NCI-H1694 treated with DMSO at 0.1 percent for 48 hours (cell line): ENCODE measurements at places on chromosomes 3 and 15.

- no peak for DNase-seq
Measured at GRCh38 chr15:95816591-95816990, 513.9 kb upstream of the NR2F2 start.

GRCh38 chr3:58792921-58793451 lies 126.4 kb upstream of the FAM3D start:
- DNase-seq, result no peak

DNA sequence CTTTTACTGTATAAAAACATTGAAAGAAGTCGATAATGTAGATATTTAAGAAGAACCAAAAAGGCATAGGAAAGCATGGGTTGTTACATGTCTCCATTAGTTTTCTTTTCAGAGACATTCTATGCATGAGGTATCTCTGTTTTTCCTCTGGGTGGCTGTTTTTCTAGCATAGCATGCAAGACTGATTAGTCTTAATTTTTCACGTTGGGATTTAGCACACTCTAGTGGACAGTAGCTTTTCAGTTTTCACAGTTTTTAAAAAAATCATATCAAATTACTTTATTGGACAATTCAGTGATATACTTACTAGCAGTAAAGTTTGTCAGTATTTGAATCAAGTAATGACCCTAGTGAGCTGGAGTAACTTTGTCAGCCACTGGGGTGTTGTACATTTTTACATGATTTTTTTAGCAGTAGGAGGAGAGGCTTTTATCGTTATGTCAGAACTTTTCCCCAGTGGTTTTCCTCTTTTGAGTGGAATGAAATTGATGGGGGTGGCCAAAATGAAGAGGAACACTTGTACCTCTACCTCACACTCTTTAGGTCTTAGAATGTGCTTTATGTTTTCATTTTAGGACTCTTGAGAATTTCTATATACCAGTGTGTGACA lies 57.2 kb downstream of the SEC22A start:
- DNase-seq, result peak; percentile 86

DNA sequence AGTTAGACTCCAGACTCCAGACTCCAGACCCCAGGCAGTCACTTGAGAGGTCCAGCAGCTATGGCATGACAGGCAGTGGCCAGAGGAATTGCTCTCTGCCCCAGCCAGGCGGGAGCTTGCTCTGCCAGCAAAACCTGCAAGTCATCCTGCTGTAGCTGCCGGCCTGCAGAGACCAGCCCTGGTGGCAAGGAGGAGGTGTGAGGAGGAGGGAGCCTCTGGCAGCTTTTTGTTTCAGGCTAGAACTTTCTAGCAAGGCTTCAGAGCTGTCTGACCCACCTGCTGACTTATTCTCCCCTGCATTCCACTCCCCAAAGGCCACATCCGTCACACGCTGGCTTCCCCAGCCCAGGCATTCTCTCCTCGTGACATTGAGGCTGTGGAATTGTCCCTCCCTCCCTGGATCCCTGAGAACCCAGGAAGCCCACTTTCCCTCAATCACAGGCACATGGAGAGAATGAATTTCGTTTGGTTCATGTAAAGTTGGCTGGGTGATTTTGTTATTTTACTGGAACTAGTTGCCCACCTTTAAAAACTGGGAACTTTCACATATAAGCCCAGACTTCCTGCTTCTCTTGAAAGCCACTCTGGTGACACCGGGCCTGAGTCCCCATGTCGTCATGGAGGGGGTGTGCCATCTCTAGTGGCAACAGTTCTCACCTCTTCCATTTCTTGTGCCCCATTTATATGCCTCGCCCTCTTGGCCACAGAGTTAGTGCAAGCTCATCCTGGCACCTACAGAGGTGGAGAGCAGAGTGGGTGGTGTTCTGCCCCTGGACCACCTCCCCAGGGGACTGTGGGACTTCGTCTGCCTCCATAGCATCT lies 82.7 kb downstream of the ABHD5 start:
- DNase-seq, result no peak

DNA sequence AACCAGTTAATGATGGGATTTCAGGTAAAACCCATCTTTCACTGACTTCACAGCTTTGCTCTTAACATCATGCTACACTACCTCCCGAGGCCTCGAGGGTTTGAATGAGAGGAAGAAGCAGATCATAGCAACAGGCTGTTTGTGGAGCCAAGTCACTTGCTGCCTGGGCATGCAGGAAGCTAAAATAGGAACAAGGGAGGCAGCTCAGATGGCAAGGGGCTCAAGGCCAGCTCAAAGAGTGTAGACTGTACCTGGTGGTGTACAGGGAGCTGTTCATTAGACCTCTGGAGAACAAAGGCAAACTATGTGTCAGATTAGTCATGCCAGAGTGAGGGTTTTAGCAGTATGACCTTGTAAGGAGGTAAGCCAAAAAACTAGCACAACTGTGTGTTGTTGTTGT lies 28.8 kb downstream of the ARRDC4 start:
- no peak for DNase-seq

DNA sequence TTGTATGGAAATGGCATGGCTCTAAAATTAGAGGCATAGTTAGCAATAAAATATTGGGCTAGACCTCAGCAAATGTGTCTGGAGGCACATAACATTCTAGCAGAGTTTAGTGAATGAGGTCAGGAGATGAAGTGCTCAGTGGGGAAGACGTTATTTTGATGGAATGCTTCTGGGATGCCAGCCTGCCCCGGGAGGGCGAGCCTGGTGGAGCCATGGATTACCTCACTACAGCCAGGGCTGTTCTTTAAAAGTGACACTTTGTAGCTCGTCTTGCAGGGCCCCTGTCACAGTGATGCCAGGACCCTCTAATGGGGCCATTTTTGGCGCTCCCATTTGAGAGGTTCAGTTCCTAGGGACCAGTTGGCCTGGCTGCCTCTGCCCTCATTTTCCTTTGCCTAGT lies 48.5 kb downstream of the PXYLP1 start:
- DNase-seq, result no peak

DNA sequence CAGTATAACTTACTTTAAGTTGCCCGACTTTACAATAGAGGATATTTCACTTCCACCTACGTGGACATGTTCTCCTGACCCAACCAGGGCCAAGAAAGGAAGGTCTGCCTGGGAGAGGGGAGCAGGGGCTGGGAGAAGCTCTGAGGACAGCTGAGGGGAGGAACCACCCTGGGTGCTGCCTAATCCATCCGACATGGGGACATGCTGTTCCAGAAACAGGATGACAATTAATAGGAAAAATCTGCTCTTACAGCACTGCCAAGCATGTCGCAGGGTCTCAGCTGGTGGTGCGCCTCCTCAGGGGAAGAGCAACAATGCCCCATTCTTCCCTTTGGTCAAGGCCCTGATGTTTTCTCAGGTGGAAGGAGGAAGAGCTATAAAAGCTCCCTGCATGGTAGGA lies 132.3 kb downstream of the NTRK3 start:
- DNase-seq, result no peak

GRCh38 chr15:75677465-75678323 lies 30.0 kb downstream of the SNX33 start:
- no peak for DNase-seq

GRCh38 chr3:160697637-160698380 lies 20.8 kb downstream of the ARL14 start:
- DNase-seq, result no peak

DNA sequence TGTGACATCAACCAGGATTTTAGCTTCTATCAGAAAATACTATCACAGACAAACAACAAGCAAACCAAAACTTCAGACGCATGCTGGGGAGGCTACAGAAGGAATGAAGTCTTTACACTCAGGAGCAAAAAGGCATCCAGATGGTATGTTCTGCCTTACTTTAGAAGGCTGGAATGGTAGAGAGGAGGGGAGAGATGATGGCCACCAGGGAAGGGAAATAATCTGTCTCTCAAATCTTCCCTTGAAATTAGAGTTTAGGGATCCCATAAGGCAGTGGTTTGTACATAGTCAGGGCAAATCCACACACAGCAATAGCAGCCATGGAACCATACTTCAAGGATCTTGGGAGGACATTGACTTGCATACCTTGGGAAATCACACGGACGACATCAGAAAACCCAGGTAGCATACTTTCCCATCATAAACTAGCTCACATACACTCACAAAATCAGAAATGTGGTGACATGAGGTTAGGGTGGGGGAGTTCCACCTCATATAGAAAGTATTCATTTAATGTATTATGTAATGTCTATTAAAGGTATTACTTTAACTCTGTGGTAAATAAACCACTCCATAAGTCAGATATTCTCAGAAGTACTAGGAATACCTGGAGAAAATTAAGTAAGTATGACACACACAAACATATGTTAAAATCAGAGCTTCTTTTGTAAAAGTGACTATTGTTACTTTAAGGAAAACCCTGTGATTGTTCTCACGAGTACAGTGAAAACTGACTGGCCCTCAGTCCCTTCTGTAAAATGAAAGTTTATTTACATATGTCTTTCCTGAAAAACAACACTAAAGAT lies 9.4 kb downstream of the BTLA start:
- no peak for DNase-seq

GRCh38 chr15:75425966-75426500 lies 25.5 kb downstream of the SIN3A start:
- no peak for DNase-seq

GRCh38 chr3:11367143-11367693 lies 95.0 kb downstream of the ATG7 start:
- no peak for DNase-seq

- no peak for DNase-seq
Measured at GRCh38 chr3:122745369-122746021, 48.1 kb downstream of the HSPBAP1 start.

DNA sequence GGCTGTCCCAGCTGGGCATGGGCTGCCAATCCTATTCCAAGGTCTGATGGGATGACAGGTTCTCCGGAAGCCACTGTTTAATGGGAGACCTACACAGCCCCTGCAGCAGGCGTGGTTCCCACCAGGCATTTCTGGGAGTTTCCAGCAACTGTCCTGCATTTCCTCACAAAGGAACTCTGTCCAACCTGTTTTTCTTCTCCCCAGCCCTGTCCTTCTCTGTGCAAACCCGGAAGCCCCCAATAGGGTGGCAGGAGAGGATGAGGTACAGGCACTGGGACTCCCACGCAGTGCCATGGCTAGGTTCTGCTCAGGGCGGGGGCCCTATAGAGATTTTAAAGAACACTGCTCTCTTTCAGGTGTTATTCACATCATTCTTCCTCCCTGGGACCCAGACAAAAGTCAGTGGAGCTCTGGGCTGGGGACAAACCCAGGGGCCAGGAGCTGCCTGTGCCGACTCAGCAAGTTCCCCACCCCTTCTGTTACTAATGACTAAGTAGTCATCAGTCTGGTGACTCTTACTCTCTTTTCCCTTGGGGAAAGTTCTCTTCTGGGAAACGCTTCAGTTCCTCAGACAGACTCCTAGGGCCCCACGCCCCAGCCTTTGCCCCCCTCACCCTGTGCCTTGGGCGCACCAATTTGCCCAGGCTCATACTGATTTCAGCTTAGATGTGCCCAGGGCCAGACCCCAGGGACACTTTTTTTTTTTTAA lies 97.7 kb downstream of the CD47 start:
- DNase-seq, result no peak

GRCh38 chr3:15051531-15051930 lies 13.6 kb downstream of the MRPS25 start:
- no peak for DNase-seq

- peak; percentile 5 for DNase-seq
Measured at GRCh38 chr3:71681224-71681668, 44.0 kb downstream of the EIF4E3 start.

- DNase-seq, result peak; percentile 74
Measured at GRCh38 chr3:133293397-133294110, 106.3 kb upstream of the BFSP2 start.

DNA sequence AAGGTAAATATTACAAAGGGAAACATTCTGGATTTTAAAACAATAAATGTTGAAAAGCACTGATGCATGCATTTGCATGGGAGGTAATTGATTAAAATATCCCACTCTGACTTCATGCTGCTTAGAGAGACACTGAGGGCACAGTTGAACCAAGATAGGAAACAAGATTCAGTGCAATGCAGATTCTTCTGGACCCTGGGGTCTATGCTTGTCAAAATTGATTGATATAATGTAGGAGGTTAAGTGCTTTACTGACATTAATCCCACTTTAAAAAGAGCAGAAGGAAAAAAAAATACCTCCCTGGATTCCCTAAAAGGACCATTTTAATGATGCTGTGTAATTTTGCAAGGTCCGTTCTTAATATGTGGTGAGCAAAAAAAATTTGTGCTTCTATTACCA lies 454.2 kb downstream of the GABRB3 start:
- DNase-seq, result no peak

DNA sequence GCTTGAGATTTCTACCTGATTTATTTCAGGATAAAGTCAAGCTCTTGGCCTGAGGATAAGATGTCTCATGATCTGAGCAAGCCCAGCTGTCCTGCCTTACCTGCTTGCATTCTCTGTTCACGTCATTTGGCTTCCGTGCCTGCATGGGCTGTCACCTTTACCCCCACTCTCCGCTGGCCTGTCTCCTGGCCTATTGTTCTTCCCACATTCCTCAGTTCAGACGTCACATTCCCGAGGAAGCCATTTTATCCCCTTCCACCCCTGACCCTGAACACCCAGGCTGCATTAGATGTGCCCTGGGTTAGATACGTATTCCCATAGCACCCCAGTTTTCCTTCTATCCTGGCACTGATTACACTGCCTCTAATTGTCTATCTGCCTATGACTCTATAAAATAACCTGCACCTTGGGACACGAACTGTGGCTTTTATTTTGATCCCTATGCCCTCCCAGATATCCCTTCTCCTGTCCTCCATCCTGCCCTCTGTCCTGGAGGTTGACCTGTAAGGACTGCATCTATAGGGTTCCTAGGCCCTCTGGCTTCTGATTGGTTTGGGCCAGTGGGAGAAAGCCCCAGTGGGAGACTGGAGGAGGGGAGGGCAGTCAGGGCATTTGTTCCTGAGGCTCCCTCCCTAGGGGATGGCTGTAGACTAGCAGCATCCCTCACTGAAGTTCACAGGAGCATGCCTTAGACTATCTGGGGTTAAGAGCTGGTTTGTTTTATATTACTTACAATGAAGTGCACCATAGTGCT lies 19.2 kb upstream of the UBE2Q2 start:
- DNase-seq, result no peak

DNA sequence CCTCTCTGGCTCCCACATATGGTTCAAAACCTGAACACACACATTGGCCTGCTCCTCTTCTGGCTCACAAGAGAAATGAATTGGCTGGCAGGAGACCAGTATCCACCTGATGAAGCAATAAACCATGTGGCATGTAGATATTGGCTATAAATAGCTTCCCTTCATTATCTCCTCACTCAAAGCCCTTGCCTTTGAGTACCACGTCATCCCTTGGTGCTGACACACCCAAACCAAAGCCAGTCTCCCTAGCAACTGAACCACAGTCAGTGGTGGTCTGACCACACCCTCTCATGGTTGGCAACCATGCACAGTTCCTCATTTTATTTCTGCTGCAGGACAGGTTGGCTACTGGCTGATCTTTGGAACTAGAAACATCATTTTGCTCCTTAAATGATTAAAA lies 98.8 kb downstream of the ZNF621 start:
- peak; percentile 2 for DNase-seq

GRCh38 chr15:69743091-69743490 lies 290.5 kb downstream of the RPLP1 start:
- DNase-seq, result no peak

GRCh38 chr15:71565631-71566160 lies 244.7 kb upstream of the NR2E3 start:
- no peak for DNase-seq

- no peak for DNase-seq
Measured at GRCh38 chr15:53759411-53759931, at the start of gene WDR72. WDR72 (minus strand) TSS chr15:53759663; CDS start chr15:53733149, 26,514 bp downstream.

GRCh38 chr15:55276324-55276723 lies 13.3 kb downstream of the RAB27A start:
- DNase-seq, result no peak
